GM04503 (cell line): ENCODE measurements at places on chromosomes 4 and X.

DNA sequence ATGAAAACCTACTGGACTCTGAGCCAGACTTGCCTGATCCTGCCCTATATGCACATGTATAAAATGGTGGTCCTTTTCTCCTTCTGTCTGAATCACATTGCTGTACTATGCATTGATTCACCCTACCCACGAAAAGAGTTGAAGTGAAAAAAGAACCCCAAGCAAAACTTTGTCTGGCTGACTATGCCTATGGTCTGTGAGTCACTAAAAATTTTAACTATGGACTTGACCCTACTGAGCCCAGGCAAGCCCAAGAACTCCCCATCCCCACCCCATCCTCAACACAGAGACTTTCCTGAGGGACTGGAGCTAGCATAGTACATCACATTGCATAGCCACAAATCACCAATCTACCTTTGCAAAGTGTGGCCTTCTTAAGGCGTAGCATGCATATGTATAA lies 116.6 kb upstream of the TENM3 start:
- no peak for DNase-seq

DNA sequence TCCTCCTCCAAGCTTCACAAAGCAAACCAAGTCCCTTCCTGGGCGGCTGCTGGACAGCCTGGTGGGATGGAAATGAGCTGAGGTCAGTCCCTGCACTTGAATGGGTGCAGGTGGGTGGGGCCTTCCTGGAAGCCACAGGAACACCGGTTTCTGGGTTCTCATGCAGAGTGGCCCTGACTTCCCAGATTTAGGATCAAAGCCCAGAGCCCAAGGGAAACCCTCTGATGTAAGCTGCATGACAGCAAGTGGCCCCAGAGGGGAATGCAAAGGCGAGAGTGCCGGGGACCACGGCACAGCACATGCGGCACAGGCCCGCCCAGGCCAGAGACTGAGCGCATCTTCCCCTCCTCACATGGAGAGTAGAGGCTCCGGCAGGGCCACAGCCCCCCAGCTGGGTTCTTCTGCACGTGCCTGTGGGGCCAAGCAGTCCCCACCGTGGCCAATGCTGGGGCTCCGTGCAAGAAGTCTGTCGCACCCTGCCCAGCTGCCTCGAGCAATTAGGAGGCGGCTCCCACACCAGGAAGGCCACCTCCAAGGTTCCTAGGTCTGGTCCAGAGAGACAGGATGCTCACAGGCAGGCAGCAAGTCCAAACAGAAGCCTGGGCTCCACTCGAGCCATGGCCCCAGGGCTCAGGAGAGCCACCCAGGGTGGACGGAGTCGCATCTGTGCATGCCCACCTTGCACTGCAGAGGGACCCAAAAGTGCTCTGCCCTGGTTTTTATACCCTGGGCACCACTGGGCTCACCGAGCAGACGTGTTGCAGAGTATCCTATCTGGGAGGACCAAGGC lies 83.0 kb downstream of the HTRA3 start:
- no peak for DNase-seq

GRCh38 chrX:19129694-19130093 lies 7.4 kb upstream of the ADGRG2 start:
- no peak for DNase-seq

GRCh38 chr4:20512985-20513384 lies 187.3 kb upstream of the PACRGL start:
- no peak for DNase-seq

GRCh38 chr4:162350331-162350730 lies 186.5 kb upstream of the FSTL5 start:
- DNase-seq = no peak
